ENCODE measurements at places on chromosomes 16 and 17. TPM values are rescaled to one million over a fixed set of nuclear protein-coding genes. Genes with fewer than 3 reads are reported as not detected.

Gene MRPL38
- total RNA-seq = 38.3 TPM

DNA sequence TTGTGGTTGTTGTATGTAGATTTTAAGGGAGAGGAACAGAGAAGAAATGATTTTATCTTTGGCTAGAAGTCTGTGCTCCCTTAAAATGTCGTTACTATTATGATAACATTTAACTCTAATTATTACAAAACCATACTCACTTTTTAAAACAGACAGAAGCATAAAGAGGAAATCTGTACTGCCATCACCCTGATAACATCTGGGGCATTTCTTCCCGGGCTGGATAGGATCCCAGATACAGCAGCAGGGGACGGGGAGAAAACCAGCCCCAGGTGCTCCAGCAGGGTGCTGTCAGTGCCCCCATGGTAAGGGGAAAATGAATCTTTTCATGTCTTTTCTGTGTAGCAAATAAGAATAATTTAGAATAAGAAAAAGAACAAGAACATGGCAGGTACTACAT is 139.4 kb upstream of the IRX6 start:
- no peak for DNase-seq

Gene PRDM7
- total RNA-seq = not detected

GRCh38 chr16:52785653-52786052 is 238.7 kb upstream of the TOX3 start:
- DNase-seq = no peak

DNA sequence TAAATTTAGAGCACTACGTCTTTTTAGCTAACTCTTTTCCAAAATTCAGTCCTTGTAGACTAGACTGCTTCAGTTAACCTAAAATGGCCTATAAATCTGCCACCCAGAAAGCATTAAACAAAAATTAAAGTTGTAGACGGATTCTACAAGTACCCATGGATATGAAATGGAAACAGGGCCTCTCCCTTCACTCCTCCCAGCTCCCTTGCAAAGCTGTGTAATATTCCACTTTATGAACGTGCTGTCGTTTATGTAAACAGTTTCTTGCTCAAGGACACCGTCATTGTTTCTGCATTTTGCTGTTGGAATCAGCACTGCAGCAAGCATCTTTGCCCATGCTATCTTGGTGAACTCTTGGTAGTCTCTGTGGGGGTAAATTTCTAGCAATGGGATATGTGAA is 5.1 kb downstream of the MED9 start:
- DNase-seq = no peak

DNA sequence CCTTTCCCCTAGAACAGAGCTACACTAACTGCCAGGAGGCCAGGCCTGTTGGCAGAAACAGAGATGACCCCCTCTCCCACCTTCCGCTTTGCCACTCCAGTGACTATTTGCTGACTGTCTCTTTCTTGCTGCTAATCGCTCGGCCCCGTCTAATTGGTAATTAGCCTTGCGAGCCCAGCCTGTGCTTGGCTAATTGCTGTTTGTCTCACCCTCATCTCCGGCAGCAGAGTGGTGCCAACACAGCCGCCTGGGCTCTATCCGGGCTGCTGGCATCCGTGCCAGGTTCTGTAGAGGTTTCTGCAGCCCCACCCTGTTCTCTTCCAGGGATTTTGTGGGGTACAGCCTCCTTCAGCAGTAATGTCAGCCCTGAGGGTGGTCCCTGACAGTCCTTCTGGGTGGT is 27.4 kb upstream of the PHB1 start:
- no peak for DNase-seq
